Kasumi-1 (cell line): ENCODE measurements at places on chromosomes 2 and 18.

- no peak for DNase-seq
Observed at GRCh38 chr2:239668651-239669050, 267.8 kb upstream of the HDAC4 start.

DNA sequence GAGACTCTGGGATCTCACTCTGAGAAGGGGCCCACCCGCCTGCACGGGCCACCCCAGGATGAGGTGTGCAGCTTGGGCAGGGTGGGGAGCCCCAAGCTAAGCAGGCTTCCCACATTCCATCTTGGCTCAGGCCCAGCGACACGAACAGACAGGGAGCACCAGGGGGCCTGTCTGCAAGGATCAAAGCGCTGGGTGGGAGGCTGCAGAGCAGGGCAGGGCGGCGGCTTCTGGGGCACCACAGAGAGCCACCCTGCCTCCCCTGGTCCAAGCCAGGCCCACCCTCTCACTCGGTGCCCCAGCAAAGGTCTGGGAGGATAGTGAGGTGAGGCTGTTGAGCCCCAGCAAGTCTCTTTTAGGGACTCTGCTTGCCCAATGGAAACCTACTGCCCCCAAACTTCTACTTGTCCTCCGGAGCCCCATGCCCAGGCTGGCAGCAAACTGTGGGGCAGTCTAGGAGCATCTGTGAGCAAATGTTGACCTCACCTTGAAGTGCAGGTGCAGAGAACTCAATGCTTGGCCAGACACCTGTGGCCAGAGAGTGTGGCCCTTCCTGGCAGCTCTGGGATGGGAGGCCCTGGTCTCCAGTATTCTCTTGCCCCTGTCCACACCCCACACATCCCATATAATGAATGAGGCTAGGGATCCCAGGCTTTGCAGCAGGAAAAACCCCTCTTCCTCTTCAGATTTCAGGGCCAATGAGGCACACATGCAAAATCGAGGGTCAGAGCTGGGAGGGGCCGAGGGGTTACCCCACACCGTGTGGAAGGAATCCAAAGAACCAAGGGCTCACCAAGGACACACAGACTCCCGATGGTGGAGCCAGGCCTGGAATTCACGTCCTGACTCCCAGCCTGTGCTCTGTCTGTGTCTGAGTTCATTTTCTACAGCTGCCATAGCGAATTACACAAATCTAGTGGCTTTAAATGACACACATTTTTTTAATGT lies 18.8 kb upstream of the GLI2 start:
- no peak for DNase-seq

- no peak for DNase-seq
Observed at GRCh38 chr2:106886916-106887758, 1.2 kb upstream of the ST6GAL2 start.

DNA sequence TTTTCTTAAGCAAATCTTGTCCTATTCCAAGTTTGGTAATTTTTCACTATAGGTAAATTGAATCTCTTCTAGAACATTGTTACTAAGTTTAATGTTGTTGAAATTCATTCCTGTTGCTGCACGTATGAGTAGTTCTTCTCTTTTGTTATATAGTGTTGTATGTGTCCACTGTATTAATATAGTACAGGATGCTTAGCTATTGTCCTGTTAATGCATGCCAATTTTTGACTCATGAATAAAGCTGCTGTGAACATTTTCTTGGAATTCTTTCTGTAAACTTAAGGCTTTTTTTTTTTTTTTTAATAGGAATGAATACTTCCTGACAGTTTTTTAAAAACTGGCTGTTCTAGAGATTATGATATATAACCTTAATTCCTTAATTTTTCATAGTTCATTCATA lies 326.9 kb downstream of the SLC4A3 start:
- DNase-seq: no peak

- peak; percentile 29 for DNase-seq
Observed at GRCh38 chr18:22952525-22952924, 19.4 kb downstream of the RBBP8 start.

GRCh38 chr18:2547477-2548087 lies 23.7 kb downstream of the METTL4 start:
- peak; percentile 73 for DNase-seq

DNA sequence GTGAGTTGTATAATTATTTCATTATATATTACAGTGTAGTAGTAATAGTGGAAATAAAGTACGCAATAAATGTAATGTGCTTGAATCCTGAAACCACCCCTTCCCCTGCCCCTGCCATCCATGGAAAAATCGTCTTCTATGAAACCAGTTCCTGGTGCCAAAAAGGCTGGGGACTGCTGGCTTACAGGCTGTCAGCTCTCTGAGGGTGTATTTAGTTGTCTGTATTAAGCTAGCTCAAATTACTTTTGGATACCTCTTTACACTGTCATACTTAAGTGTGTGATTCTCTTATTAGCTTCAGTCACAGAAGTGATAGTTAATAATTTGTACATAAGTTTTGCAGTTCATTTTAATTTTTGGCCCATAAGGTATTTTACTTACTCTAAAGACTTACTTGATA lies 29.6 kb downstream of the LCLAT1 start:
- no peak for DNase-seq

- DNase-seq: peak; percentile 48
Observed at GRCh38 chr18:8525692-8526091, 83.5 kb upstream of the RAB12 start.

- no peak for DNase-seq
Observed at GRCh38 chr2:215832791-215833190, 180.6 kb downstream of the MREG start.

GRCh38 chr2:113240915-113241911 lies 37.5 kb downstream of the PAX8 start:
- peak; percentile 73 for DNase-seq

DNA sequence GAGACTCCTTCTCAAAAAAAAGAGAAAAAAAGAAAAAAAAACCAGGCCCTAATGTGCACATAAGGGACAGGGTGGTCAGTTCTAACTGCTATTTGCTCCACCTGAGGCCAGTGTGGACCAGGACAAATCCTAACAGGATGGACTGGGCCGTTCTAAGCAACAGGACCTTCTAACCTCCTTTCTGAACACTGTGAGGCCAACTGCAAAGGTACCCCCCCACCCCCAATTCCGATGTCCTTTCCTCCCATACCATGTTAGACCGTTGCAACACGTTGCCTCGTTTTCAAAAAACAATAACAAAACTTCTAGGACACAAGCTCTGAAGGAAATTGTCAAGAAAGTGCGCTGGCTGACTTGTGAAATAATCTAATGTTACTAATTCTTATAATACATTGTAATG lies 1.2 kb downstream of the THAP4 start:
- no peak for DNase-seq

GRCh38 chr2:7405861-7406715 lies 488.9 kb downstream of the RNF144A start:
- DNase-seq: no peak

DNA sequence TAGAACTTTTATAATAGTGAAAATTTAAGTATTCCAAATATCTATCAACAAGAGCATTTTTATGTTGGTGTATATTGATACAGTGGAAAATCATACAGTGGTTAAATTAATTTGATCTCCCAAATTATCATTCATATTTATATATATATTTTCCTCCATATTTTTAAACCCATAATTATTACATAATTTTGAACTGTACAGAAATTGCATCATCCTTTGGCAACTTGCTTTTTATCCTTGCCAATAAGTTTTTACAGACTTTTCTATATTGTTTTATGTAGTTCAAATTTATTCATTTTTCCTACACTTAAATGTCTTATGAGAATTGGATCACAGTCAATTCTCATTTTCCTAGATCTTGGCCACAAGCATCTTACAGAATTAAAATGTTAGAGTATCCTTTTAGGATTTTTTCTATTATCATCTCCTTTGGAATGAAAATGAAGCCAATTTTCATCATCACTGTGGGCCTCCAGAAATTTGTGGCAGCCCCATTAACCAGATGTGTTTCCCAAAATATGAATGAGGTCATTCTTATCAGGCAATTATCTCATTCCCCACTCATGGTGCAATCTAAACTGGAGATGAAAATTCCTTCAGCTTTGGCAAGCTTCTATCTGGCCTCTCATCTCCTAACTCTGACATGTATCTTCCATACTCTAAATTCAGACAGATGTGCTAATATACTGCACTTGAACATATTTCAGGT lies 94.2 kb upstream of the DLGAP1 start:
- no peak for DNase-seq

DNA sequence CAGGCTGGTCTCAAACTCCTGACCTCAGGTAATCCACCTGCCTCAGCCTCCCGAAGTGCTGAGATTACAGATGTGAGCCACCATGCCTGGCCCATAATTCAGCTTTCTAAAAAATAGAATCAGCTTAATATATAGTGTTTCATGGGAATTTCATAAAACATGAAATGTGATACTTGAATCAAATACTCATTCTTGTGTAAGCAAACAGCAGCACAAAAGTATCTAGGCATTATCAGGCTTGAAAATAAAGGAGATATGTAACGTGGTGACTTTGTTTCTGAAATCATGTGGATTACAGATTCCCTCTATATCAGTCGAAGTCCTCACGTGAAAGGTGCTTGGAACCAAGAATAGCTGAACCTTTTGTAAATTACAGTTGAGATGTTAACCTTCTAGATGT lies 229.1 kb downstream of the FHOD3 start:
- no peak for DNase-seq

DNA sequence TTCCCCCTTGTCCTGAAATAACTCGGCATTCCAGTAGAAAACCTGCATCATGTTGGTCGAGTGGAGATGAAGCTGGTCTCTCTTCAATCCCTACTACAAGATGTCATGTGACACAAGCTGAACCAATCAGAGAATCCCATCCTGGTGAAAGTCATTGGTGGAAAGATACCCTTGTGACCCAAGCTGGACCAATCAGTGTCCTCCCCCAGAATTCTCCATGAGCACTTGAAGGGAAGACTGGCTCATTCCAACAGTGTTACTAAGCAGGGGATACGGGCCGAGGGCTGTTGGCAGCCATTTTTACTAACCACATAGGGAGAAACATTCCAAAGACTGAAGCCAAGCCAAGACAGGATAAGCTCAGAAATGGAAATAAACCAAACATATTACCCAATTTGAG lies 298.3 kb downstream of the ICOS start:
- no peak for DNase-seq

GRCh38 chr2:151063271-151063670 lies 198.4 kb downstream of the RBM43 start:
- DNase-seq: no peak

DNA sequence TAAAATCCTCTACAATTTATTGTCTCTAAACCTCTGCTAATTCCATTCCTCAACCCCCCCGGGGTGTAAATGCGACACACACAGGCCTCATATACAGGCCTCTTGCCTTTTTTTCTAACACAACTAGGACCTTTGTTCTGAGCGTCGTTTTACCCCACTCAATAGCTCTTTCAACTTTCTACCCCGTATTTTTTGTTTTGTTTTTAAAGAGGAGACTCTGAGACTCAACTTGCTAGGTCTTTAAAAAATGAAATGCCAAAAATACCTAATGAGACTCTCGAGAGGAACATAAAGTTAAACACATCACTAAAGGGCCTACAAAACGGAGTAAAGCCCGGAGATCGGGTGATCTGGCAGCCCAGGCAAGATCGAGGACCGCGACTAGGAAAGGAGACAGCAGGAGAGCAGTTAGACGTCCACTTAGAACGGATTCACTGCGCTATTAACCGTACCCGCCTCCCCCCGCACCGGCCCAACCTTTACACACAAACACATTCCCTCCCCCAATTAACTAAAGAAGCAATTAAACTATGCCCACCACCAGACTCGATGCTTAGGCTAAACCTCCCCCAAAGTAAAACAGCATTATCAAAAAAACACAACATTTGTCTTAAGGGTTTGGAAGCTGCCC lies 1.7 kb downstream of the TRIP12 start:
- DNase-seq: peak; percentile 10

- no peak for DNase-seq
Observed at GRCh38 chr18:37754141-37754540, 188.5 kb upstream of the CELF4 start.

DNA sequence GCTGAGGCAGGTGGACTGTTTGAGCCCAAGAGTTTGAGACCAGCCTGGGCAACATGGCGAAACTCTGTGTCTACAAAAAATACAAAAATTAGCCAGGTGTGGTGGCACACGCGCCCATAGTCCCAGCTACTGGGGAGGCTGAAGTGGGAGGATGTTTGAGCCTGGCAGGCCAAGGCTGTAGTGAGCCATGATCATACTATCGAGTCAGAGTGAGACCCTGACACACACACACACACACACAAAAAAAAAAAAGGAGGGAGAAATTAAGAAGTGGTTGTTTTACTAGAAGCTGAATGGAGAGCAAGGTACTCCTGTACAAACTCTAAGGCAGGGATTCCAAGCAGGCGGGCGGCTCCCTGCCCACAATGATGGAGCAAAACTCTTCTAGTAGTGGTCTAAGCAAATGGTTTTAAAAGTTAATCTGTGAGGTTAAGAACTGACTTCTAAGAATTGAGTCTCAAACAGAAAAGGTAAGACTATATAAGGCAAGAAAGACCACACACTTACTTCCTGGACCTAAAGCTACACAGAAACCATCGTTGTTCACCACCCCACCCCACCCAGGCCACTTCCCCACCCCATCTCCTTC lies 2.6 kb downstream of the ANKRD44 start:
- no peak for DNase-seq

- DNase-seq: no peak
Observed at GRCh38 chr2:32572737-32573136, 55.1 kb upstream of the TTC27 start.

DNA sequence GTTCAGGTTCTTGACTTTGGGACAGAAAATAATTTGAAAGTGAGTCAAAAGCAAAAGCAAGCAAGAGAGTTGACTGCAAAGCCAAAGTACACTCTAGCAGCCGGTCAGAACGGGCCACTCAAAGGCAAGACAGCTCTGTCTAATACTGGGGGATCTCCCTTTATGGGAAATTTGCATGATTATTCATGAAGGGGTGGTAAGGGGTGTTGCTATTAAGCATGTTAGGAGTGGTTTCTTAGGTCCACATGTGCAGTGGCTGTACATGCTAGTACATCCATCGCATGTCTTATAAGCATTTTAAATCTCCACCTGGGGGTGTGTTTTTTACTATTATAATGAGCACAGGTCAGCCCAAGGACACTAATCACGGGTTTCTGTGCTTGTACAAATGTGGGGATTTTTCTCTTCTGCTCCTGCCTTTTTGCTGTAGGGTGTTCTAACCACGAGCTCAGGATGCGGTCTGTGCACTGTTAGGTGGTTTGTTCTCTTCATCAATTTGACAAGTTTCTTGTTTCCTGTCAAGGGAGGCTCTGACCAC lies 60.2 kb upstream of the SPP2 start:
- no peak for DNase-seq

DNA sequence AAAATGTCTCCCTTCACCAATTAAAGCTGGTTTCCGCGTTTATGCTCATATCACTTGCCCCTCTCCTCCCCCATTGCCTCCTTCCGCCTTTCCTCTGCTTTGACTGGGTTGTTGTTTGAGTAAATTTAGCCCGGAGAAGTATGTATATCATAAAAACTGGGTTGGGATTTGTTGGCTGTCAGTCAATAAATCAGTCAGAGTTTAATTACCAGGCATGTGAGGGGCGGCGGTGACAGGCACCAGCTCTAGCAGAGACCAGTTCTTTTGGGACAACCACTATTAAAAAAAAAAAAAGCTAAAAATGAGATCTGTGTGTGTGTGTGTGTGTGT lies 382.4 kb upstream of the SMIM21 start:
- no peak for DNase-seq

- DNase-seq: no peak
Observed at GRCh38 chr18:23684515-23685197, 4.6 kb upstream of the LAMA3 start.
